ENCODE measurements at places on chromosomes 1 and 21. TPM values are rescaled to one million over a fixed set of nuclear protein-coding genes. Genes with fewer than 3 reads are reported as not detected.

The GNAT2 gene
- 0.49 TPM for total RNA-seq

The CD101 gene
- 0.44 TPM for total RNA-seq

The APOBEC4 gene
- total RNA-seq: not detected

The F5 gene
- under 0.01 TPM for total RNA-seq

The SMCP gene
- total RNA-seq: not detected

The NBPF4 gene
- total RNA-seq: not detected

The PSEN2 gene
- 54.6 TPM for total RNA-seq

The LCE1B gene
- not detected for total RNA-seq

The AKR1A1 gene
- 224 TPM for total RNA-seq

The TTC22 gene
- total RNA-seq: not detected

The RBM11 gene
- not detected for total RNA-seq

The NUDT4B gene
- 36.6 TPM for total RNA-seq

The GUCA2A gene
- total RNA-seq: not detected

The RNU1-3 gene
- total RNA-seq: 6,751 TPM

The OR2G6 gene
- total RNA-seq: not detected

The SMG7 gene
- 13.4 TPM for total RNA-seq

The STRIP1 gene
- total RNA-seq: 30.6 TPM

The CCDC30 gene
- 1.1 TPM for total RNA-seq

Measured in bladder microvascular endothelial cell (primary cell).